Left forelimb (tissue), 1 donor: ENCODE measurements at places on chromosomes 16 and 17.

DNA sequence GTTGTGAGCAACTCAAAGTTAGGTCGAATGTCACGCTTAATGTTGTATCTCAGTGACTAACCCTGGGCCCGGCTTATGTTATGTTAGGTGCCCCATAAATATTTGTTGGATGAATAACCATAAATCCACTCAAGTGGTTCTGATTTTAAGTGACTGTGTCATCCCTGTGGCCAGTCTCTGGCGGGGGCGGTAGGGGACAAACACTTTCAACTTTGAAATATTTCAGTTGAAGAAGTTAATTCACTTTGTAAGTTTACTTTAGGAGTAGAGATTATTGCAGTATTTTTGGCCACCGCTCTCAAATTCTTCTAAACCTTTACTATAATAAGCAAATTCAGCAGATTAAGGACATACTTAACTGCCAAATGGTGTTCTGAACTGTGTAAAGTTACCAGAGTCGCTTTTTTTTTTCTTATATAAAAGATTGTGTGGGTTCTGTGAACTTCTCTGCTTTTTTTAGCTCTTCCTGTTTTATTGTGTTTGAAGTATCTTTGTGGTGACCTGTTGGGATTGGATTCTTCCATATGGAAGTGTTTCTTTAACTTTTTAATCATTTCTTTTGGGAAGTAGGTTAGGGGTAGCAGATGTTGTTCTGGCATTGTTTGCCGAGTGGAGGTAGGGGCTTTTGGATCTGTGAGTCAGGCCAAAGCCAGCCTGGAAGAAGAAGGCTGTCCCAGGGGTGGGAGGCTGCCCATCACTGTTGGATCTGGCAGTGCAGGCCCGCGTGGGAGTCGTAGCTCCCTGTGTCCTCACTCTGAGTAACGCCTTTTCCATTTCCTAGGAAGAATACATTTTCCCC, 61.4 kb upstream of the TBX2 start:
- DNase-seq = no peak

DNA sequence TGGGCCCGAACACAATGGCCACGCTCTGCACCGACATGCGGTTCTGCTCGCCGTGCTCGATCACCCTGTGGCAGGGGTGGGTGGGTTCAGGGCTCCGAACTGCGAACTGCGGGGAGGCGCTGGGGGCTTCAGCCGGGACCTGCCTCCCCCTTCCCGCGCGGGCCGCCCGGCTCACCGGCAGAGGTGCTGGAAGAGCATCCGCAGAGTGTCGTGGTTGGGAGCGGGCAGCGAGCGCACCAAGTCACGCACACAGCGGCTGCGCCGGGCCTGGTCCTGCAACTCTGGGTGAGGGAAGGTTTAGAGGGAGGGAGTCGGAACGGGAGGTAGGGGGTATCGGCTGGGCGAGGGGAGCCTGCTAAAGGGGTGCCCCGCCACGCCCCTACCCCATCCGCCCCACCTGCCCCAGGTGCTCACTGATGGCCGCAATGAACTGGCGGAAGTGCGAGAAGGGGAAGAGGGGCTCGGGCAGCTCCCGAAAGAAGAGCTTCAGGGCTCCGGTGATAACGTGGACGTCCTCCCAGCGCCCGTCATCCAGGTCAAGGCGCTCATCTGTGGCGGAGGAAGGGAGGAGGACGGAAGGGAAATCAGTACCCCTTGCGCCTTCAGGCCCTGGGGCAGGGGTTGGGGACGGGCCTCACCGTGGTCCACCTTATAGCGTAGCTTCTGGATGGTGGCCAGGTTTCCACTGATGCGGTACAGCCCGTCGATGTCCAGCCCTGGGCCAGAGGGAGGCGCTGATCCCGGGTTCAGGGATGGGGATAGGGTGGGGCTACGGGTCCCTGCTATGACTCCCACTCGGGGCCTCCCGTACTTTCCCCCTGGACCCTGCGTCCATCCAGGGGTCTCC, 36.9 kb downstream of the ARHGAP27 start:
- DNase-seq = no peak

DNA sequence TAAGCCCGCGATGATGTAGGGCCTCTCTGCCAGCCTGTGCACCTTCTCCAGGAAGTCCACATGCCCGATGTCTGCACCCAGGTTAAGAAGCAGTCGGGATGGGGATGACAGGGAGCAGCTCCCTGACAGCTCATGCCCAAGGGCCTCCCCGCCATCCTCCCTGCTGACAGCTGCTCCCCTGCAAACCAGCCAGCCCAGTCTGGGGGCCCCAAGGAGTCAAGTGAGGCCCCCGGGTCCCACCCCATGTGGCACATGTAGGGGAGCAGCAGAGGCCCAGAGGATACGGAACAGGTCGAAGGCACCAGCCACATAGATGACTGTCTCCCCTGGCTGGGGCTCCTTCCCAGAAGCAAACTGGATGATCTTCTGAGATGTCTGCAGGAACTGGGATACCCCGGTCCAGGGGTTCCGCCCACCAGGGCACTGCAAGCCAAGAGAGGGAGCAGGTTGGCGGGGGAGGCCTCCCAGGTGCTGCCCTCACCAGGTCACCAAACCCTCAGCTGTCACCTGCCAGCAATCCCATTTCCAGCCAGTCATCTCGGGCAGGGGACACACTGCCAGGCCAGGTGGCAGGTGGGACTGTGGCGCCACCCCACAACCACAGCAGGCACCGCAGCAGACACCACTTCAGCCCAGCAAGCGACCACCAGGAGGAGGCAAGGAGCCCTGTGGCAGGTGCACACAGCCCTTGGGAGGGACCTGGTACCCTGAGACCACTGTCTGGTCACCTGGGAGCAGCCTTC, 4.6 kb downstream of the PCYT2 start:
- no peak for DNase-seq

DNA sequence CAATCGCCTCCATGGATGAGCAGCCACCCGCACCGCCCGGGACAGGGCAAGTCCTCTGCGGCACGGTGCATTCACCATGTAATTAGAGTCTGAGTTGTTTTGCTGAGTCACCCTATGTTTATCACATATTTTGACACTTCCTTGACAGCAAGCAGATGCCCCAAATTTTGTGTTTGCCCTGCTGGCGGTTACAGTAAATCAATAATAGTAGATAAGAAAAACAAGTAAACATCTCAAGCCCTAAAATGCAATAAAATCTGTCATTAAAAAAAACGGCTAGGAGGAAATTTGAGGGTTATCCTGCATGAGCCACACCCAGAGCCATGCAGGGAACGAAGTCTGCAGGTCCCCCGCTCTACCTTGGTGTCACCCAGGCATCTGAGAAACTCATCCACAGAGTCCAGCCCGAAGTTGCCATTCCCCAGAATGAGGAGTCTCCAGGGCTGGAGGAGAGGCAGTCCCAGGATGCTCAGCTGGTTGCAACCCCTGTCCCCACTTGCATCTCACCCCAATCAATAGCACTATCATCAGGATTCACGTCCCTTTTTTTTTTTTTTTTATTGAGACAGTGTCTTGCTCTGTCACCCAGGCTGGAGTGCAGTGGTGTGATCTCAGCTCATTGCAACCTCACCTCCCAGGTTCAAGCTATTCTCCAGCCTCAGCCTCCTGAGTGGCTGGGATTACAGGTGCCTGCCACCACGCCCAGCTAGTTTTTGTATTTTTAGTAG, 16.5 kb upstream of the ST6GALNAC1 start:
- no peak for DNase-seq

- DNase-seq = no peak
Measured at GRCh38 chr16:46839986-46840443, 9.0 kb upstream of the C16orf87 start.

GRCh38 chr16:27189335-27189972, 13.9 kb upstream of the KDM8 start:
- DNase-seq = peak; percentile 72

DNA sequence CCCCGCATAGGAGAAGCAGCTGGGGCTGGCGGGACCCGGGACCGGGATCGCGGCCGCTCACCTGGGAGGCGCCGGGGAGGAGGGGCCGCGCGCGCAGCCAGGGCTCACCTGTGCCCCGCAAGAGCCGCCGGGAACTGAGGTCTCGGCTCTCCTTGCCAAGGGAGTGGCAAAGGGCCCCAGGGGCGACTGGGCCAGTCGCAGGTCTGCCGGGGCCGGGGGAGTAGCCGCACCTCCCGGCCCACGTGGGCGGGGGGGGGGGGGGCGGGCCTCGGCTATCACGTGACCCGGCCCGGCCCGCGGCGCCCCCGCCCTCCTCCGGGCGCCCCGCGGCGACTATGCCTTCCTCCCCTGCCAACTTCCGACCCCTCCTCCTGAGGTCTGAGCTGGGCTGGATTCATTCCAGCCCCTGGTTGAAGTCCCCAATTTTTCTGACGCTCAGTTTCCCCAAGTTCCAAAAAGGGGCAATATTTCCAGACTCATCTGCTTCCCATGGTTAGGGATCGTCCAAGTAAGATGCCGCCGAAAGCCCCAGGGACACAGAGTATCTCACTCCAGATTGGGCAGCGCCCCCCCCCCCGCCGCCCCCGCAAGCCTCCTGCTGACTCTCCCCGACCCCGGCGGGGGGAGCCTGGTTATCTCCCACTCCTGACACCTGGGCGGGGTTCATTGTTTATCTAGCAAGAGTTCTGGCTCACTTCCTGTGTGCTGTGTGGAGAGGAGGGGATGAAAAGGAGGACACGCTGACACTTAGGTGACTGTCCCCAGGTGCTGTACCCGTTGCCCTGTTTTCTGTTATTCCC, at the start of gene TMC6:
Gene TMC6, minus strand, starts transcription at position 205 of the 800 bp plus-strand sequence. CDS start 1,923 bp downstream, outside the sequence.
- DNase-seq = no peak

GRCh38 chr16:61083711-61084110, 952.5 kb downstream of the CDH8 start:
- DNase-seq = no peak

- DNase-seq = no peak
Measured at GRCh38 chr17:45752246-45752645, 31.9 kb upstream of the CRHR1 start.

- DNase-seq = no peak
Measured at GRCh38 chr17:18851201-18851600, 6.7 kb upstream of the PRPSAP2 start.

- no peak for DNase-seq
Measured at GRCh38 chr16:28597692-28598261, 927 bp upstream of the SULT1A2 start.

DNA sequence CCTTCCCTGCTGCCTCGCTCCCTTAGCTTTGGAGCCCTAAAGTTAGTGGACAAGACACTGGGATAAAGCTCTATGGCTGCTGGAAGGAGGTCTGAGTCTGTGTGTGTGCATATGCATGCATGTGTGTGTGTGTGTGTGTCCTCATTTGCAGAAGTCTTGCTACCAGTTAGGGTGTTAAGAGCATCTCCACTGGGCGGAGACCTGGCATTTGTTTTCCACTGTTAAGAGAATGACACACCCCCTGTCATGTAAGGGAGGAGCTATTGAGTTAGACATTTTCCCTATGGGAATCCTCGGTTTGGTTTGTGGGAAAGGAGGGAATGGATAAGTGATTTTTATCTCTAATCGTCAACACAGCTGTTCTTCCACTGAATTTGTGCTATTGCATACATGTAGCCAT, 24.8 kb upstream of the ARHGAP23 start:
- DNase-seq = no peak

DNA sequence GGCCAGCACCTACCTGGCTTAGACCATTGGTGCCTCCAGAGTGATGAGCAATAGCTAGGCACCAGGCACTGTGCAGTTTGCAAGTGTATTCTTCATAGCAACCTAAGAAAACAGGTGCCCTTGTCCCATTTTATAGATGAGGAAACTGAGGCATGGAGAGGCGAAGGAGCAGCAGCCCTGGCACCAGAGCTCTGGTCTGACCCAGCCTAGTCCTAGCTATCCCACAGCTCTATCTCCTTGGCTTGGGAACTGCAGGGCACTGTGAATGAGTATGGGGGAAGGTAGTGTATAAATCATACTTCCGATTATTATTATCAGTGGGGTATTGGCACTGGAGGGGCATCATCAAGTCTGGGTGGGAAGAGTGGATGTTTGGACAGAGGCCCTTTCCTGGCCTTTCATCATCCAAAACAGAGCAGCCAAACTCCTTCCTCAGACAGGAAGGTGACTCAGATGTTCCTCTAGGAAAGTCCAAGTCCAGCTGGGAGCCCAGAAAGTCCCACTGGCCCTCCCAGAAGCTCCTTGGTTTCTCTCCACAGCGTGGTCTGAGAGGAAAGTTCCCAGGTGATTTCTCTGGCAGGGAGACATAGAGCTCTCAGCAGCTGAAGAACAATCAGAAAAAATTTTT, 32.0 kb upstream of the PLLP start:
- no peak for DNase-seq

- no peak for DNase-seq
Measured at GRCh38 chr16:59274141-59274540, 540.0 kb upstream of the GOT2 start.
